Germinal center (tissue), 1 donor: ENCODE measurements at places on chromosomes 2 and 18.

GRCh38 chr2:238597638-238598528 is 171.2 kb downstream of the ASB1 start:
- DNase-seq = no peak

- DNase-seq = no peak
Observed at GRCh38 chr2:215904101-215904500, 109.2 kb downstream of the MREG start.

DNA sequence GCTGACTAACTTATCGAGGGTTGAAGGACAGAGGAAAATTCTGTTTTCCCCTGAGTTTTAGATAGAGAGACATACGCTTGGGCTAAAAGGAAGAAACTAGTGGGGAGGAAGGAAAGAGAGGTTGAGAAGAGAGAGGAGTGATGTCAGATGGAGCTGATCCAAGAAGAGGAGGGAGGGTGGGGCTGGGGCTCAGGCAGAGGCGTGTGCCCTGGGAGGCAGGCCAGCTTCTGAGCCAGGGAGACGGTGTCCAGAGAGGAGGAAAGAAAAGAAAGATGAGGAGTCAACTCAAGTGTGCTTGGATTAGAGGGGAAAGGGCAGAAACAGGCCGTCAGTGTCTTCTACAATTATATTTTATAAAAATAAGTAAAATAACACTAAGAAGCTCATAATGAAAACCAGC is 56.2 kb downstream of the EMILIN2 start:
- DNase-seq = no peak

- no peak for DNase-seq
Observed at GRCh38 chr2:173458991-173459780, 104.5 kb downstream of the CDCA7 start.

DNA sequence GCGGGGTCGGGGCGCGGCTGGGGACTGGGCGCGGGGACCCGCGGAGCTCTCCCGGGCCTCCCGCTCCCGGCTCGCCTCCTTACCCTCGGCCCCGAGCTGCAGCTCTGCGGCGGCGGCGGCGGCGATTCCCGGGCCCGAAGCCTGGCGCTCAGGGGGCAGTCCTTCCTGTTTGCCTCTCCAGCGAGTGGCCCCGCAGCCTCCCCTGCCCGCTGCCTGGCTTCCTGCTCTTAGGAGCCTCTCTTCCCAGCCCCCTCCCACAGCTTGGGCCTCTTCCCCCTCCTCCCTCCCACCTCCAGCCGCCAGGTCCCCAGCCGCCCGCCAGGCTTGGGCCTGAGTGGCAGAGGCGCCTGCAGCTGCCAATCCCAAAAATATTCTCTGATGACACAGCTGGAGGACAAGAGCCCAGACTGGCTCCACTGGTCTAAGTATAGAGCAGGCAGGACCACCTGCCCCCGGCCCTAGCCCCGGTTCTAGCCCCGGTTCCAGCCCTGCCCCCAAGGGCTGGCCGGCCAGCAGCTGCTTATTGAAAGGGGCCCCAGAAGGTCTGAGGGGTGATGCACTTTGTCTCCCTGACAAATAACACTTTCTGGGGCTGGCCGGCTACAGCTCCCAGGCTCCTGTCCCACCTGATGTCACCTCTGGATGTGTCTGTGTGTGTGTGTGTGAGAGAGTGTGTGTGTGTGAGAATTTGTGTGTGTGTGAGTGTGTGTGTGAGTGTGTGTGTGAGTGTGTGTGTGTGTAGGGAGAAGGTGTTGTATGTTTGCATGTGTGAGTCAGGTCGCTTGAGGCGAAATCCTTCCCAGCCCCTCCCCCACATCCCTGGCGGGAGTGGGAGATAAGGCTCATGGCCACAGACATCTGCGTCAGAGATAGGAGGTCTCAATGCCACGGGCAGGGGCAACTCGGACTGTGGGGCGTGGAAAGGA is at the start of gene OBSL1:
Gene OBSL1, minus strand, starts transcription at position 229 of the 926 bp plus-strand sequence. CDS start 307 bp downstream, outside the sequence.
- no peak for DNase-seq

- no peak for DNase-seq
Observed at GRCh38 chr2:236575510-236575909, 5.9 kb downstream of the ACKR3 start.
